ENCODE measurements at places on chromosomes 7 and 10.

- no peak for DNase-seq
Measured at GRCh38 chr7:23622506-23622925, 25.3 kb downstream of the CCDC126 start.

DNA sequence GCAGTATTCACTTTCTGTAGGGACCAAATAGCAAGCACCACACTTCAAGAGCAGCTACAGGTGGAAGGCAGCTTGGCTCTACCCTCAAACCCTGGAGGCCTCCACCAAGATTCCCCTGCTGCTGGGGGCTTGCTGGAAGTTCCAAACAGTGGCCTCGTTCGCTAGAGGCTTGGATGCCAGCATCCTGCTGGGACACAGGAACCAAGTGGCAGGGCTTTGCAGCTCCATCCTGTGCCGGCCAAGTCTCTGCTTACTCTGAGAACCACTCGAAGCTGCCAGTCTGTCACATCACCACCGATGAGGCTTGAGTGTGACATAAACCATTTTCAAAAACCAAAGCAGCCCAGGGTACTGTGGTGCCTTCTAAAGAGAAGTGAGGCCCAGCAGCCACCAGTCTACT is 69.2 kb upstream of the UNC5B start:
- no peak for DNase-seq

- no peak for DNase-seq
Measured at GRCh38 chr7:36010656-36011587, 142.1 kb upstream of the EEPD1 start.

GRCh38 chr10:21173802-21174714 is 276.9 kb upstream of the NEBL start:
- no peak for DNase-seq

Measured in NCI-H2081 treated with DMSO at 0.1 percent for 48 hours (cell line).